ENCODE measurements at places on chromosomes 11 and 22.

DNA sequence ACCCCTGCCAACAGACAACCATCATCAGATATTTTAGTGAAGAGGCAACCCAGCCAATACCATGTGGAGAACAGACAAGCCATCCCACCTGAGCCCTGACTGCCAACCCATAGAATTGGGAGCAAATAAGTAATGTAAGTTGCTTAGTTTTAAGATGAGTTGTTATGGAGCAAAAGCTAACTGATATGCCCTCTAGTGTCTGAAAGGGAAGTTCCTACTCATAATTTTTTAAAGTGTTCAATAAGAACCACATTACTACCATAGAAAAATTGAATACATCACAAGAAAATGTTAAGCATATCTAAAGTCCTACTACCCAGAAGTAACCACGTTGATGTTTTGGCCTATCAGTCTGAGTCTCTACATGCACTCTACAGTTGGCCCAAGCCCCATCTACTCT lies 50.8 kb upstream of the SLC36A4 start:
- no peak overlapping the region for H3K27ac ChIP-seq
- H3K36me3 ChIP-seq, result peaks cover 3% of the 10 kb centered on the region
- no peaks in the 10 kb centered on the region for H3K27me3 ChIP-seq
- no peak overlapping the region for H3K4me3 ChIP-seq
- no peak for DNase-seq
- H3K4me1 ChIP-seq, result no peaks in the 10 kb centered on the region

- peaks cover under 1% of the 10 kb centered on the region for H3K36me3 ChIP-seq
- no peaks in the 10 kb centered on the region for H3K27me3 ChIP-seq
- peak within 1 kb of the TSS; percentile 18 for H3K4me3 ChIP-seq
- H3K27ac ChIP-seq, result peak within 1 kb of the TSS; percentile 71
These were observed at the start of gene IRAG1 for GRCh38 chr11:10693509-10694081. IRAG1 (minus strand) TSS chr11:10693755; CDS start chr11:10693602, 153 bp downstream.

GRCh38 chr11:10696468-10697322 lies 3.1 kb upstream of the IRAG1 start:
- H3K27ac ChIP-seq, result no peak overlapping the region
- H3K27me3 ChIP-seq, result no peaks in the 10 kb centered on the region
- H3K4me3 ChIP-seq, result no peak overlapping the region
- no peak for DNase-seq
- peaks cover 5% of the 10 kb centered on the region for H3K36me3 ChIP-seq

DNA sequence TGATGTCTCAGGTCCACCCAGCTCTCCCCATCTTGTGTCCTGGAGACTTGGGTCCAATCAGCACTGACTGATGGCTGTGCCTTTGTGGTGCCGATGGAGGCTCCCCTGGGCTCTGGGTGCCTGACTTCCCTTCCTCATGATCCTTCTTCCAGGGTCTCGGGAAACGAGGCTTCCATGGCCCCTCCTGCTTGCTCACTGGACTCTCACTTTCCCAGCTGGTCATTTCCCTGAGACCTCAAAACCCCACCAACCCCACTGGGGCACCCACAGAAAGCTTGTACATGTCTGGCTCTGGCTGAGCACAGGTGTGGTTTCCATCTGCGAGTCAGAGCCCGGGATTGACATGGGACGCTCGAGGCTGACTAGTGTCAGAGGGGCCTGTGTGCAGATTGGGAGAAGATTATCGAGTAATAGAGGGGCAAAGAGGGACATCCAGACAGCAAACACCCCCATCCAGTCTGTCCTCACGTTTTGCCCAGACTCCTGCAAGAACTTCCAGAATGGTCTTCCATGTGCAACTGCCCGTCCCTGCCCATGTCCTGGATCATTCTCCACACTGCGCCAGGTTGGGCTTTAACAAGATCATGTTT lies 15.1 kb downstream of the APOL1 start:
- H3K27ac ChIP-seq, result no peak overlapping the region
- peaks cover 2% of the 10 kb centered on the region for H3K27me3 ChIP-seq
- no peak overlapping the region for H3K4me3 ChIP-seq
